Skeletal muscle cell (primary cell): ENCODE measurements at places on chromosomes 3 and 15.

DNA sequence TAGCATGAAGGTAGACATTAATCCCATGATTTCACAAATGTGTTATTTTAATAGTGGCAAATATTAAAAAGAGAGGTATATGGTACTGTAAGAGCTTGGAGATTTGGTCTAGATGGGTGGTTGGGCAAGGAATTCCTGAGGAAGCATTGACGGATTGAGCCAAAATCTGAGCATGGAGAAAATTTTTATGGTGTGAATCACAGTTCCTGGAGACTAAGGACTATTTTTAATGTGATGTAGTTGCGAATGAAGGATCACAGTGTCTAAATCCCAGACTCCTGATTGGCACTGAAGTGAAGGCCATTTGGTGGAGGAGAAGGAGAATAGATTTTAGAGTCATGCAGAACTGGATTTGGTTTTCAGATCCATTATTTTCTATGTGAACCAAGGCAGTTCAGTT, 188.7 kb upstream of the FEZF2 start:
- peak; percentile 39 for DNase-seq

DNA sequence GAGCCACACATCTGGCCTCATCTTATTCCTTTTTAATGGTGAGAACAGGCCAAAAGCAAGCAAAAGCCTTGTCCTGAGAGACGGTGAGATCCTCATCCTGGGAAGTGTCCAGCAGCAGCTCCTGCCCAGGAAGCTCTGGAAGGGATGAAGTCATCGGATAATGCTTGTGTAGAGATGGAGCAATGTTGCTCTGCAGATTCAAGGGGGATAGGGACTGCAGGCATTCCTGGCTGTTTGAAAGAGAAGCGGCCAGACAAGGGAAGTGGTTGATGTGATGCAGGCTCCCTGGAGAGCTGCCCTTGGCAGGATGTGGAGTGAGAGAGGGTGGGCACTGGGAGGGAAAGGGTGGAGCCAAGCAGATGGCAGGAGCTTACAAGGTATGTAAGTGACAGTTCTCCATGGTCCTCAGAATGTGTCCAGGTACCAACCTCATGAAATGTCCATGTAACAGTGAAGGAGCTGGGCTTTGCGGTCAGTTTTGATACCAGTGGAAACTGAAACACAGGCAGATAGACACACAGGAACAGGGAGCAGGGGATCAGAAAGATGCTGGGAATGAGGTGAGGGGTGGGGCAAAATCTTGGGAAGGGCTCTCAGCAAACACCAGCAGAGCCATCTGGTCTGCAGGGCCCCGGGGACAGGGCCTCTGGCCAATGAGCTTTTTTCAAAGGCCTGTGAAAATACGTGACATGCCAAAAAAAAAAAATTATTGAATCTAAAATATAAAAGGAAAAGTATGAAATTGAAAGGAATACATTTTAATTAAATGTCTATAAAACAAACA, 32.2 kb upstream of the LACTB start:
- peak; percentile 95 for DNase-seq

DNA sequence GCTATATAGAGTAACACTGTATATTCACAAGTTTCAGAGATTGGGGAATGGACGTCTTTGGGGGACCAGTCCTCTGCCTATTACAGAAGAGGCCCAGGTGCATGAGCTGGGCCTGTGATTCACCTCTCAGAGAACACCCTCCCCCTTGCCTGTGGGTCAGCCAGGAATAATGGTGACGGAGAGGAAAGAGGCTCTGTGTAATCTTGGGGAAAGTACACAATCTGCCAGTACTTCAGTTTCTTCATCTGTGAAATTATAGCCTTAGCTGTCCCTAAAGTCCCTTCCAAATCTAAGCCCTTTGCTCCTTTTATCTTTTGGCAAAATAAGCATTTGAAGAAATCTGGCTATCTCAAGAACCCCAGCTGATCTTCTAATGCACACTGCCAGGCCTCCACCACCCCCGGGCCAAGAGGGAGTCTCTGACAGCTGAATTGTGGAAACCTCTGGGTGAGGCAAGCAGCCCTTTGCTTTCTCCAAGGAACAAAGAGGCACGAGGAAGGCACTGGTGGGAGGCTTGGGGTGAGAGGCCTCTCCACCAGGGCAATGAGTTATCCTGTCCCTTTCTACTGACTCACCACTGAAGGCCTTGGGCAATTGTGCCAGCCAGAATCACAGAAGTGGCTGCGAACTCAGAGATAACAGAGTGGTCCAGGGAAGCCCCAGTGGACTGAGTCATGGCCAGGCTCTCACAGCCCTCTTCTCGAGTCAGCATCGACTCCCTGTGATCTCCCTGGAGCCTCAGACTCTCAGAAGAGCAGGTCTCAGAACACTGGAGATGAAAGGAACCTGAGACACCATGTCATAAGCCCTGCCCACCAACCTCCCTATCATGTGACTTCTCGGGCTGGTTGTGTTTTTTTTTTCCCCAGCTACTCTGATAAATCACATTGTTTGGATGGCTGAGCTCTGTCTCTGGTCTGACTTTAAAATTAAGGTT, 31.8 kb downstream of the CCNL1 start:
- DNase-seq: peak; percentile 83

DNA sequence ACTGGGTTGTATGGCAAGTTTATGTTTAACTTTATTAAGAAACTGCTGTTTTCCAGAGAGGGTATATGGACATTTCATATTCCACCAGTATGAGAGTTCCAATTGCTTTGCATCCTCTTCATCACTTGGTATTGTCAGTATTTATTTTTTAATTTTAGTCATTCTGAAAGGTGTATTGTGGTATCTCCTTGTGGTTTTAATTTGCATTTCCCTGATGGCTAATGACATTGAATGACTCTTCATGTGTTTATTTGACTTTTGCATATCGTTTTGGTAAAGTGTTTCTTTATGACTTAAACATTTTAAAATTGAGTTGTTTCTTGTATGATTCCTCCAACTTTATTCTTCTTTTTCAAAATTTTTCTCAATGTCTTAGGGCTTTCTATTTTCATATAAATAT, 44.4 kb downstream of the IL1RAP start:
- DNase-seq: no peak

- no peak for DNase-seq
These were observed 259.6 kb downstream of the XXYLT1 start for GRCh38 chr3:195011231-195011834.

- no peak for DNase-seq
These were observed 890 bp downstream of the CHRD start for GRCh38 chr3:184380627-184381260.

DNA sequence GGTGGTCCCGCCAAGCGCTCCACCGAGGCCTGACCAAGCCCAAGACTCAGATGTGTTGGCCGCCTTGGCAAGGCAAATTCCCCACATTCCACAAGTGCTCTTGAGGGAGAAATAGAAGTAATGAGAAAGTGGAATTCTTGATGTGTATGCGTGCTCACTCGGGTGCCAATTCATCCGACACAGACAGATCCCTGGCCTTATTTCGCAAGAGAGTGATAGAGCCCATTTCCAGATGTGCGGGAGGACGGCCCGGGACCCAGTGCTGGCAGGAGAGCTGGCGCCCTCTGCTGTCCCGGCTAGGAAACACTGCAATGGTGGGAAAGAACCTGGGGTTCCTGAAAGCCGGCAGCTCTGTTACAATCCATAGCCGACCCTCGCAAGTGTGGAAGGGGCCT, 76.0 kb downstream of the HMG20A start:
- peak; percentile 96 for DNase-seq

DNA sequence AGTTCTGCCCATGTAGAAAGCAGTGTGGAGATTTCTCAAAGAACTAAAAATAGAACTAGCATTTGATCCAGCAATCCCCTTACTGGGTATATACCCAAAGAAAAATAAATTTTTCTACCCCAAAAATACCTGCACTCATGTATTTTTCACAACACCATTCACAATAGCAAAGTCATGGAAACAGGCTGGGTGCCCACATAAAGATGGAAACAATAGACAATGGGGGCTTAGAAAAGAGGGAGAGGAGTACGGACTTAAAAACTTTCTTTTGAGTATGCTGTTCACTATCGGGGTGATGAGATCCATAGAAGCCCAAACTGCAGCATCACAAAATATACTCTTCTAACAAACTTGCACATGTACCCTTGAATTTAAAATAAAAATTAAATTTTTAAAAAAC, 345.1 kb upstream of the CCDC54 start:
- DNase-seq: no peak
